ENCODE measurements at places on chromosomes 1 and 21.

DNA sequence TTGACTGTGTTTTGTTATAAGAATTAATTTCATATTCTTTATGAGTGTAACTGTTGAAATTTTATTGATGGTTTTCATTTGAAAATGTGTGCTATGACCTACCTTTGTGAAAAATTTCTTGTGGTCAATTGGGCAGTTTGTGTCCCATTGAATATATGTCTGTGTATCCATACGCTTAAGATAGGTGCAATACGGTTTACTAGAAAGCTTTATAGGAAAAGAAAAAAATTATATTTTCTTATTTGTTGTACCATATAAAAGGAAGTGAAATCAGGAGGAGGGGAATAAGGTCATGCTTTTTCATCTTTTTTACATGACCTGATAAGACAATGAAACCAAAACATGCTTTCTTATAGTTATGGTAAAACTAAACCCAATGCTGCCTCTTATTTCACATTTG is 807.7 kb downstream of the USP25 start:
- DNase-seq = no peak

DNA sequence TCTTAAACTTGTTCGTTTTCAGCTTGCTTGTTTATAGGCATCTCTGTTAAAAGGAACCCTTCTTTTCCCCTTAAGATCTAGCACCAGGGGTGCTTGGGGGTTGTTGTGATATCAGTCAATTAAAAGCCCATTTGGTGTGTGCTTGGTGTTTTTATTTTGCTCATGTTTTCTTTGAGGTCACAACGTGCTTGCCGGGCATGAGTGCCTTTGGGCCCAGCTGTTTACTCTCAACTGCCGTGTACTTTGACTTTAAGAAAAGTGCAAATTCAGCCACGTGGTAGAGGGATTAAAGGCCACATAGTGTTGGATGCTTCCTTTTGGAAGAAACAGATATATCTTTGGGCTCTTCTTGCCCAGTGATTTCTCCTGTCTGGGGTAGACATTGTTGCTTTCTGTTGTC is 10.5 kb downstream of the ARID1A start:
- no peak for DNase-seq

DNA sequence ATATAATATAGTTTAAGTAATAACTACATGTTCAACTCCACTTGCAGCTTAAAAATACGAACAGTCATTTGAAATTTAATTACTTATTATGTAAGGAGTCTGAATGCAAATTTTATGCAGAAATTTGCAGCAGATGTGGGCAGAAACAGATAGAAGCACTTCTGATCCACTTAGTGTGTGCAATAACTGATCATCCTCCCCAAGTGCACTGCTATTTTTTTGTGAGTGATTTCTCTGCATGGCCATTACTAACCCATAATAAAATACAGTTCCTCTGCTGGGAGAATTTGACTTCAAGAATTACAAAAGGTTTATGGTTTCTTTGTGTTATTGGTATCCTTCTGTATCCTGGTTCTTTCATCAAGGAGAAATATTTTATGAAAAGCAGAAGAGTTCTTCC is 611.5 kb upstream of the RGS18 start:
- no peak for DNase-seq

DNA sequence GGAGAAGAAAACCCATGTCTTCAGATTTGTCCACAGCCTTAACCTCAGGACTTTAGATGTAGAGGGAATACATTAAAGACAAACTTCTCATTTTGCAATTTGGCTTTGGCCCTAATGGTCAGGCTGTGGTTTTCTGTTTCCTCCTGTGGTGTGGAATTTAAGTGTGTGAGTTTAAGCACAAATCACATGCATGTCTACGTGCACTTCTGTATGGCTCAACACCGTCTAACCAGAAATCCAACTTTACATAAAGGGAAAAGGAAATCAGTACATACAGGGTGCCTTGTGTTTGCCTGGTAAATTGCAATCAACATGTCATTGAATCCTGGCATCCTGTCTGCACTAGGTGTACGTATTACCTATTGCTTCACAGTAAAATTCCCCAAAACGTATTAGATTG is 1.2 kb upstream of the ZNF124 start:
- DNase-seq = no peak

- DNase-seq = no peak
Observed at GRCh38 chr1:219783605-219784235, 144.6 kb downstream of the SLC30A10 start.

DNA sequence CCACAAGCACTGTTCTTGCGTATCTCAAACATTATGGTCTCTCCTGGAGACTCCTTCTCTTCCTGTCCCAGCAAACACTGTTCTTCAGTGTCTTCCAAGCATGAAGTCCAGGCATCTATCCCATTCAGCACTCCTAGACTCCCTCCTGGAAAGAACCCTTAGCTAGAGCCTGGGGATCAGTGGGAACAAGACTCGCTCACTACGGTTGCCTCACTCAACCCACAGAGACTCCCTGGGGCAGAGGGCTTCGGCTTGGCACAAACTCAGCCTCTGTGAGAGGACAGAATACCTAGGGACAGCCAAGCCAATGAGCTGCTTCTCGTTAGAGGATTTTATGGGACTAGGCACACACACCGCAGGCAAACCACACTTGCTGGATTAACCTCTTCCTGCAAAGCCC is 86.5 kb upstream of the IPO9 start:
- no peak for DNase-seq

GRCh38 chr1:238568735-238569134 is 678.0 kb upstream of the ZP4 start:
- DNase-seq = no peak

Data from activated naive CD4-positive, alpha-beta T cell (primary cell).